ENCODE measurements at places on chromosomes 7 and 10.

DNA sequence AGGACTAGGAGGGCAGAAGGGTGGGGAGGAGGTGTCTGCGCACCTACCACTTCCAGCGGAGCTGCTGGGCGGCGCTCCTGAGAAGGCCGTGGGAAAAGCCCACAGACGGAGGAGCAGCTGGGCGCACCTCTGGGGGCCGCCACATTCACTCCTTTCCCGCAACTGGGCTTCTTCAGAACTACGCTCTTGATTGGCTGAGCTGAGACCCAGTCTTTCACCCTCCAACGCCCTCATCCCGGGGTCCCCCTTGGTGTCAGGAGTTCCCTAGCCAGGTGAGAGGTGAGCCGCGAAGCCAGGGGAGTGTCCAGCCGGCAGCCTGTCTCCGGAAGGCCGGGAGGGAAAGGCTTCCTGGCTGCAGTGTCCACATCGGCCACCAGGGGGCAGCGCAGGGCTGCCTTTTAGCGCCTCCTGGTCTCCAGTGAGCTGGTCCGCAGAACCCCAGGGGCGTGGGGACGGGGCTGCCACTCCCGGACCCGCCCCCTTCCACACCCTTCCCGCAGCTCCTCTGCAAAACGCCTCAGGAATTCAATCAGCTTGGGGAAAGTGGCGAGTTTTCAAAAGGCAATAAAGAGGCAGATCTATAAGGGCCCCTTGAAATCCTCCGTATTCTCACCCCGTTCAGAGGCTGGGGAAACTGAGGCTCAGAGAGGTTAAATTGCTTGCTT is 98.8 kb downstream of the CHST15 start:
- peak; percentile 91 for DNase-seq

DNA sequence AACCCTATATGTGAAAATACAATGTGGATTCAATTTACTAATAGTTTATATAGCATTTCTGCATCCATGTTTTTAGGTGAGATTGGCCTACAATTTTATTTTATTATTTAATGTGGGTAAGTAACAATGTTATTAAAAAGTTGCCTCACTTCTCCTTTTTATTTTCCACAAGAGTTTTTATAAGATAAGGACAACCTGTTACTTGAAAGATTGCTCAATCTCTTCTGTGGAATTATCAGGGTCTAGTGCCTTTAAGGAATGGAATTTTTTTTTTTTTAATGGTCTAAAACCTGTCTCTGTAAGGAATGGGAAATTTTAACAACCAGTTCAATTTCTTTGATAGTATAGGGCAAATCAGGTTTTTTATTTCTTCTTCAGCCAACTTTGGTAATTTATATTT is 53.9 kb upstream of the RAB18 start:
- DNase-seq: no peak

DNA sequence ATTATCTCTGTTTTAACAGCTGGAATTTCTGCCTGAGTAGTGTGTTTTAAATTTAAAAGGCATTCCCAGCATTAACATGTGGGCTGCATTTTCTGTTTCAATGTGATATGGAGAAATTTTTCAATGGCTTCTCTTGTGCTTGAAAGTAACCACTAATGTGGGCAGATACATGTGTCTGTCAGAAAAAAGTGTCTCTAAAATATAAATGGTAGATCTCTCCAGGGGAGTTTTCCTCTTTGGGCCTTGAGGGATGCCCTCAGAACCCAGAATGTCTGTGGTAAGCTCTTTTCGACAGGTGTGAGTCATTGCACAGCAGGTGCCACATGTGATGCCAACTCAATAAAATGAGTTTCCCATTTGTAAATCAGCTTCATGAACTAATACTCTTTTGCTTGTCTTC is 221.1 kb downstream of the SEMA3E start:
- DNase-seq: no peak

DNA sequence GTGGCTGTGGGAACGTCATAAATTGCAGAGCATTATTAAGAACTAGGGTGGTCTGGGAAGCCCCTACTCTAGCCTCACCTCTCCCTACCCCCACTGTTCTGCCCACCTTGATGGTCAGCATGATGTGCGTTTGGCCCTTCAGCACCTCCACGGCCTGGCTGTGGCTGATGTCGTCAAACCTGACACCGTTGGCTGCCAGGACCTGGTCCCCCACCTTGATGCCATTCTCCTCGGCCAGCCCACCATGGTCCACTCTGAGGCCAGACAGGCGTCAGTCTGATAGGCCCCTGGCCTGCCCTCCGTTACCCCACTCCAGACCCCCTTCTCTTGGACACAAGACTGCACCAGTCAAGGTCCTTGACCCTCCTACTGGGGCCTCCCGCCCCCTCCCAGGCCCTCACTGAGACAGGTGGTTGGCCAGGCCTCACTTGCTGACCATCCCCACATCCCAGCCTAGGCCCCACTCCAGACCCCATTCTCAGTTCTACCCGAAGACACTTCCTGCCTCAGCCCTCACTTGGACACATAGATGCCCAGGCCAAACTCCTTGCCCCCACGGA is 9.2 kb downstream of the PDZD7 start:
- no peak for DNase-seq

DNA sequence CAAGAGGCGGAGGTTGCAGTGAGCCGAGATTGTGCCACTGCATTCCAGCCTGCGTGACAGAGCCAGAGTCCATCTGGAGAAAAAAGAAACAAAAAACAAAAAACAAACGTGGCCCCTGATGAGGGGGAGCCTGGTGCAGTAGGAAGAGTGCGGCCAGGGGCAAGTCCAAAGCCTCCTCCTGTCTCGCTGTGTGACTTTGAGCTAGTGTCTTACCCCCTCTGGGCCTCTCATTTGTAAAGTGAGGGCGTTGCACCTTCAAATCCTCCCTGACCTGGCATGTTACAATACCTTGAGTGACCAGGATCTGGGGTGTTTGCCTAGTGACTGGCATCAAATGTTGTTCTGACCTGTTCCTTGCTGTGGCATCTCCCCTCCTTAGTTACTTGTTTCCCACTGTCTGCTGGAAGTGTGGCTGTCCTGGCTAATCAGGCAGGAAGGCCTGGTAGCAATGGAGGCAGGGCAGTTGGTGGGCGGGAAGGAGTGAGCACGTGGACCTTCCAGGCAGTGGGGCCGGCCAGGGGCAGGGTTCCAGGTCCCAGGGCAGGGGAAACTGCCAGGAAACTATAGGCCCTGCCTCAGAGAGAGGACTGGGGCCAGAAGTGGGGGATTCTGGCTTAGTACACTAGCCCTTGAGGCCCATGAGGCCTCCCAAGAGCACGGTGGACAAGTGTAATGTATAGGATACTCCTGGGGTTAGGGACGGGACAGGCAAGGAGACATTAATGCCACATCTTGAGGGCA is 24.5 kb upstream of the GOLGA7B start:
- DNase-seq: no peak

DNA sequence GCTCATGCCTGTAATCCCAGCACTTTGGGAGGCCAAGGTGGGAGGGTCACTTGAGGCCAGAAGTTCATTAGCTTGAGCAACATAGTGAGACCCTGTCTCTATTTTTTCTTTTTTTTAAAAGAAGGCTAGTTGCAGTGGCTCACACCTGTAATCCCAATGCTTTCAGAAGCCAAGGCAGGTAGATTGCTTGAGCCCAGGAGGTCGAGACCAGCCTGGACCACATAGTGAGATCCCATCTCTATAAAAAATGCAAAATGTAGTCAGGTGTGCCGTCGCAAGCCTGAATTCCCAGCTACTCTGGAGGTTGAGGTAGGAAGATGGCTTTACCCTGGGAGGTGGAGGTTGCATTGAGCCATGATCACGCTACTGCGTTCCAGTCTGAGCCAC is 7.5 kb downstream of the NYAP1 start:
- DNase-seq: no peak

- peak; percentile 73 for DNase-seq
Observed at GRCh38 chr7:37833107-37833817, 15.1 kb upstream of the NME8 start.

DNA sequence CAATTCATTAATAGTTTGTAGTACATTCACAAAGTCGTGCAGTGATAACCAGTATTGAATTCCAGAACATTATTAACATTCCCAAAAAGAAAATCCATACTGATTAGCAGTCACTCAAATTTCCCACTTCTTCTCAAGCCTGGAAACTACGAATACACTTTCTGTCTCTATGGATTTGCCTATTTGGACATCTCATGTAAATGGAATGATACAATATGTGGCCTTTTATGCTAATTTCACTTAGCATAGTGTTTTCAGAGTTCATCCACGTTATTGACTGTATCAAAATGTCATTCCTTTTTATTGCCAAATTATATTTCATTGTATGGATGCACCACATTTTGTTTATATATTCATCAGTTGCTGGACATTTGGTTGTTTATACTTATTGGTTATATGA is 78.8 kb downstream of the STK31 start:
- DNase-seq: no peak

- no peak for DNase-seq
Observed at GRCh38 chr10:101902032-101902819, 58.6 kb upstream of the KCNIP2 start.

GRCh38 chr7:17195576-17195975 is 102.9 kb upstream of the AHR start:
- no peak for DNase-seq

DNA sequence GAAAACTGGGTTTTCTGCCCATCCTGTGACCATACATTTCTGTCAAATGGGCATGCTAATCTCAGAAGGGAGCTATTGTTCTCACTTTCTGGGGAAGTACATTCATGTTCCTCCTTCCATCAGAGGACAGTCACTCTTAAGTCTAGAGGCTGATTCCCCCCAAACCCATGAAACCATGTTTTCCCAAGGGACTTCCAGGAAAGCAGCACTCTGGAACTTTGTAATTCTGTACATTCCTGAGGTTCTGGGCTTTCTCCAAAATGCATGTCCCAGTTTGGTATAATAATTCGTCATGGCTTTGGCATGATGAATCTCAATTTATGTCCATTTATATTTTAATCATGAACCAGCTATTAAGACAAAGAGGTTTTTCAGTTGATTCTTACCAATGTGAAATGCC is 688.1 kb downstream of the LRMDA start:
- DNase-seq: no peak

DNA sequence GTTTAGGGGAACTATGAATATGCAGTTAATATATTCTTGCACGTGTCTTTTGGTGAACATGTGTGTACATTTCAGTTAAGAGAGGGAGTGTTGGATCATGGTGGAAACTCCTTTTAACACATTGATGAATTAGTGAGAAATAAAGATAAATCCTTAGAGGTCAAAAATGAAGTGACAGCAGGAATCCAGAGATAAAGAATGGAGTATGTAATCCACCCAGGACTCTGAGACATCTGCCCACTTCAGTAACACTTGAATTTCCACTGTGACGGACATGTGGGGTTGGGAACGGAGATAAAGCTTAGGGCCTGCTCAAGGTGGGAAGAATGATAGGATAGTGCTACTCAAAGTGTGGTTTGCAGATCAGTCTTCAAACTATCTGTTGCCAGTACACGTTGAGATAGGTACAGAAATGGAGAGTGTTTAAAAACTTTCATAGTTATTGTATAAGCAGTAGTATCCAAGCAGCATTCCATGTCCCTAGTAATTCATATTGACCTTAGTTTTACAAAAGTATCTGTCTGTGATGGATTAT is 6.6 kb upstream of the RELN start:
- no peak for DNase-seq

DNA sequence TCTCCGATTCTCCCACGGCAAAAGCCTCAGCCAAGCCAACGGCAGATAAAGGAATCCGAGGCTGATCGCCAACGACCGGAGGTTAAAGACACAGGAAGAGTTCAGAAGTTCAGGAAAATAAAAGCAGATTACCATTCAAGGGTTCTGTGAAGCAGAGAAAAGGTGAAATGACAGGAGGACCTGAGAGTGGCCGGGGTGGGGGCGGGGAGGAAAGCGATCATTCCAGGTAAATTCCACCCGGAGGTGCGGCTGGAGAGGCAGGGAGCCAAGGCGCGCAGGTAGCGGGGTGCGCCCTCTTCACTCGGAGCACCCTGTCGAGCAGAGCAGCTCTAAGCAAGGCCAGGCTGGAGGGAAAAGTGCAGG is 35.3 kb upstream of the SEPHS1 start:
- no peak for DNase-seq

- DNase-seq: no peak
Observed at GRCh38 chr10:84012831-84013458, 126.4 kb upstream of the GHITM start.

GRCh38 chr10:125084191-125084613 is 76.2 kb downstream of the CTBP2 start:
- peak; percentile 93 for DNase-seq

All from A549 (cell line).